ENCODE measurements at places on chromosomes 11 and 22.

- DNase-seq = no peak
These were observed 54.0 kb downstream of the SLC1A2 start for GRCh38 chr11:35365395-35365794.

- DNase-seq = no peak
These were observed 609.0 kb downstream of the TBC1D22A start for GRCh38 chr22:47371263-47372090.

GRCh38 chr11:17154409-17155159 lies 53.2 kb downstream of the PIK3C2A start:
- no peak for DNase-seq

DNA sequence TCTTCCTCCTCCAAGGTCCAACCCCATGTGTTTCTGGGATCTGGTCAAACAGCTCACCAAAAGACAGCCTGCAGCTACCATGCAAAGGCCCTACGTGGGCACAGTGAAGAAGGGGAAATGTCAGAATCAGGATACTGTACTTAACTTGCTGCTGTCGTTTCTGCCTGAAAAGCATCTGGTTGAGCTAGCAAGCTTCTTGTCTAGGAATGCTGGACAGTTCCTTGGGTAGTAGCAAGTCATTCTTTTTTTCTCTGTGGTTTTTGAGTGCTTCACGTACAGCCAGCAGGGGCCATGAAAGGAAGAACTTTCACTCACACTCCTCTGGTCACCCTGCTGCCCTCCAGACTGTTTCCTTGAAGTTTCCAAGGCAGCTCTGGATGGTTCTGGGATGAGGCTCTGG lies 24.7 kb downstream of the RCOR2 start:
- DNase-seq = no peak
